NCI-H1930 (cell line): ENCODE measurements at places on chromosomes 13 and 19.
A peak's percentile ranks its signal among the peaks of the same experiment; 100 is the strongest.

DNA sequence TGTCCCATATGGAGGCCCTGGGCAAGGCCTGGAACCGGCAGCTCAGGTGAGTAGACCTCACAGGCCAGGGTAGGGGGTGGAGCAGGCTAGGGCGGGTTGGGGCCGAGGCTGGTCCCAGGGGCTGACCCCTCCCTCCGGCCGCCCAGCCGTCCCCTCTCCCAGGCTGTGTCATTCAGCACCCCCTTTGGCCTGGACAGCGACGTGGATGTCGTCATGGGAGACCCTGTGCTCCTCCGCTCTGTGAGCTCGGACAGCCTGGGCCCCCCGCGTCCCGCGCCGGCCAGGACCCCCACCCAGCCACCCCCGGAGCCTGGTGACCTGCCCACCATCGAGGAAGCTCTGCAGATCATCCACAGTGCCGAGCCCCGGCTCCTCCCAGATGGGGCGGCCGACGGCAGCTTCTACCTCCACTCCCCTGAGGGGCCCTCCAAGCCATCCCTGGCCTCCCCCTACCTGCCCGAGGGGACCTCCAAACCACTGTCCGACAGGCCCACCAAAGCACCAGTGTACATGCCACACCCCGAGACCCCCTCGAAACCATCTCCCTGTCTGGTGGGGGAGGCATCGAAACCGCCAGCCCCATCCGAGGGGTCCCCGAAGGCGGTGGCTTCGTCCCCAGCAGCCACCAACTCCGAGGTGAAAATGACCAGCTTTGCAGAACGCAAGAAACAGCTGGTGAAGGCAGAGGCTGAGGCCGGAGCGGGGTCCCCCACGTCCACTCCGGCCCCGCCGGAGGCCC lies 16.0 kb downstream of the CAMSAP3 start:
- DNase-seq: no peak

- DNase-seq: peak; percentile 34
Measured at GRCh38 chr19:12757544-12758274, 6.1 kb downstream of the BEST2 start.

DNA sequence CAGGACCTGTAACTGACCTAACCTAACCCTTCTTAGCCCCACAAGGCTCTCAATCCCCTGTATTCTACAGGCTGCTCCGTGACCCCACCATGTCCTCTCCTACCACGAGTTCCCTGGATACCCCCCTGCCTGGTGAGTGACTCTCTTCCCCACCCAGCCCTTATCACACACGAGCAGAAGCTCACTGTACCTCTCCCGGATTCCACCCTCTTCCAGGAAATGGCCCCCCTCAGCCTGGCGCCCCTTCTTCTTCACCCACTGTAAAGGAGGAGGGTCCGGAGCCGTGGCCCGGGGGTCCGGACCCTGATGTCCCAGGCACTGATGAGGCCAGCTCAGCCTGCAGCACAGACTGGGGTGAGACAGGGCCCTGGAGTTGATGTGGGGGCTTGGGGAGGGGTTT lies 1.3 kb downstream of the NR1H2 start:
- no peak for DNase-seq

- no peak for DNase-seq
Measured at GRCh38 chr13:40792284-40793051, 3.1 kb downstream of the SLC25A15 start.

- no peak for DNase-seq
Measured at GRCh38 chr19:30379841-30380610, 7.8 kb downstream of the ZNF536 start.

DNA sequence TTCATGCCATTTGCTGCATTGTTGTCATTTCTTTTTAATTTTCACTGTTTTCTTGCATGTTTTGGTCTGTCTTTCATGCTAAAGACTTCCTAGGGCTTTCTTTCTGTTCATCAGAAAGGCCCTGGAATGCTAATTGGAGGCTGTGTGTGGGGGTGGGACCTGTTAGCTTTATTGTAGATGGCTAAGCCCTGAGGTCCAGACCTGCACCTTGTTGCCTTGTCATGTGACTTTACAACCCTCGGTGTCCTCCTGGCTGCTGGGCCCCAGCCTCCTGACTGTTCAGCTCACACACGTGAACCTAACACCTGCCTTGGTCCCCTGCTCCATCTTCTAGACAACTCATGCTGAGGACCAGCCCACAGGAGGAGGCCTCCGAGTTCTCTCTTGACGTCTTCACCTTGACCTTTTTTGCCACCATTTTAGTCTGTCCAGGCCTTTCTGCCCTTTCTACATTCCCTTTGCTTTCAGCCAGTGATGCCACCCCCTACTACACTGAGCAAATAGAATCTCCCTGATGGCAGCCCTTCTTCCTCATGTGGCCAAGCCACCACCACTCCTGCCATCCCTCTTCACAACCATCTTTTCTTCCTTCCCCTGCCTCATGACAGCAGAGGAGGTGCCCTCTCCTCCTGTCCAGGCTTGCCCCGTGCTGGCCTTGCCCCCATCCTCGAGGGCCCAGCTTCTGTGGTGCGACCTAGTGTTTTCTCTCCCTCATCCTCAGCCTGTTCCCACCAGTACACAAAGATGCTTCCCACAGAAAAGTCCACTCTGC lies 41.4 kb upstream of the GPI start:
- no peak for DNase-seq

- DNase-seq: no peak
Measured at GRCh38 chr13:29561918-29562317, 33.6 kb downstream of the SLC7A1 start.

- DNase-seq: no peak
Measured at GRCh38 chr13:84430446-84430845, 548.2 kb upstream of the SLITRK1 start.

DNA sequence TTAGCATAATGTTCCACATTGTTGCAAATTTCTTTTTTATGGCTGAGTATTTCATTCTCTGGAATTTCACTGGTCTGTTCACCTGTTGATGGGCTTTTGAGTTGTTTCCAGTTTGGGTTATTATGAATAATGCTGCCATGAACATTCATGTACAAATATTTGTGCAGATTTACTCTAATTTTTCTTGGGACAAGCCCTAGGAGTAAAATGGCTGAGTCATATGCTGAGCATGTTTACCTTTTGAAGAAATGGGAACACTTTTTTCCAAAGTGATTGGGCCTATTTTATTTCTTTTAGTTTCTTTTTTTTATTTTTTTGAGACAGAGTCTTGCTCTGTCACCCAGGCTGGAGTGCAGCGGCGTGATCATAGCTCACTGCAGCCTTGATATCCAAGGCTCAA lies 4.7 kb upstream of the FBL start:
- no peak for DNase-seq

- DNase-seq: no peak
Measured at GRCh38 chr13:21175656-21176214, 617 bp downstream of the SKA3 start.

DNA sequence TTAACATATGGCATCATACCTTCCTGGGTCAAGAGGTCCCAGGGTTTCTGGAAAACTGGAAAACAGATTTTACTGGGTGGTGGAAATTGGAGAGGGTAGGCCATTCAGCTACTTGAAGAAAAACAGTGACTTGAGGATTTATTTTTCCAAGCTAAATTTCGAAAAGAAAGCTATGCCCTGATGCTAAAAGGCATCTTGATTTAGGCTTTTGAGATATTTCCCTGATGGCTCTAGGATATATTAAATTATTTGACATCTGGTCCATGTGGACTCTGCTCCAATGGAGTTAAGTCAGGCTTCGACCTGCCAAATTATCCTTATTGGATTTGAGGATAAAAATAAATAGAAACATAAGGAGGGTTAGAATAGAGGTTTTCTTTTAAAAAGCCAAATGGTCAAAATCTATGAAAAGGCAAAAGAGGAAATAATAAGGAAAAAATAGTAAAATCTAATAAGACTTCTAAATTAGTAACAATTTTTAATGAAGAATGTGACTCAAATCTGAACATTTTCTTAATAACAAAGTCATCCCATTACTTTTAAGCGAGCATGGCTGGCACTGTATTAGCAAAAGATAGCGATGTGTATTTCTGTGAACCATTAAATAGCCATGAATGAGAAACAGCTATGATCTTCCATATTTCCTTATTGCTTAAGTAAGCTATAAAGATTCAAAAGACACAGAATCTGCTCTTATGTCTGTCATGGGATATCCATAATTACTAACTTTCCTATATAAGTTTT lies 190.0 kb upstream of the MIR17HG start:
- DNase-seq: no peak

- DNase-seq: no peak
Measured at GRCh38 chr13:53238261-53238660, 209.6 kb downstream of the OLFM4 start.

GRCh38 chr13:113179374-113180230 lies 21.2 kb downstream of the PROZ start:
- DNase-seq: no peak

DNA sequence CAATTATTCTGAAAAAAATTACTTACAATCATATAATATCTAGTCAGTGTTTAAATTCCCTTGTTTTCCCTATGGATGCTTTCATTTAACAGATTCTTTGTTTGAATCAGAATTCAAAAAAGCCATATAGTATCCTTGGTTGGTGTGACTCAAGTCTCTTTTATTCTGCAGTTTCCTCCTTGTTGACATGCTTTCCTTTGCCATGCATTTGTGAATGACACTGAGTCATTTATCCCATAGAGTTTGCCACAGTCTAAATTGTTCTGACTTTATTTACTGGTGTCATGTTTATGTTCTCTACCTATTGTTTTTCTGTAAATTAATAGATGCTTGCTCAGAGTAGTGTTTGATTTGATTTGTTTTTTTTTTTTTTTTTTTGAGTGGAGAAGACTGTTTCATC lies 893.8 kb upstream of the SLC10A2 start:
- no peak for DNase-seq

DNA sequence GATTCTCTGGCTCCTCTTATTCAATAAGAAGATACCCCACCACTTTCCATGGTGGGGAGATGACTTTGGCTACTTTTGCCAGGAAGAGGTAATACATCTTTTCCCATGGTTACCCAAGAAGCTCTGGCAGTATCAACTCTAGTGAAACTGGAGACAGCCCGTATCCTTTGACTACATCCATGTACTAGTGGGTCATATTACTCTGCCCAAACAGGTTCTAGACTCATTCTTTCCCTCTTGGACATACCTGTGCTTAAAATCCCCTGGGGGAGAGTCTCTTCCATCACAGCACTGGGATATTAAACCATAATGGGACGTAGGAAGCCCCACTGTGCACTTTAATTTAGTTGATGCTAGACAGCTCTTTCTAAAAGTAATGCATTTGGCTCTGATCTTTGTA lies 144.7 kb upstream of the KLF12 start:
- no peak for DNase-seq

DNA sequence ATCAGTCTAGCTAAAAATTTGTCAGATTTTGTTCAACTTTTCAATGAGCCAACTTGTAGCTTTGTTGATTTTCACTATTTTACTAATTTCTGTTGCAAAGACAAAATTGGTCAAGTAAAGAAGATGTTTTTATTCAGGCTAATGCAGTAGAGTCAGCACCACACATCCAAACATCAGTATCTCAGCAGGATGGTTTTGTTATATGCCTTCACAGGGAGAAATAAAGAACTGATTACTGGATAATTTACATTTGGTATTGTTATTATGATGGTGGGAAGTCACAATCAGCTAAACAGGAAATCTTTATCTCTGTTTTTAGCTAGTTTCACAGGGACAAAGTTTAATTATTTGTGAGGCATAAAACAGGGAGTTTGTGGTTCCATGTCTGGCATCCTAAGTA lies 713.4 kb downstream of the SLITRK5 start:
- no peak for DNase-seq

DNA sequence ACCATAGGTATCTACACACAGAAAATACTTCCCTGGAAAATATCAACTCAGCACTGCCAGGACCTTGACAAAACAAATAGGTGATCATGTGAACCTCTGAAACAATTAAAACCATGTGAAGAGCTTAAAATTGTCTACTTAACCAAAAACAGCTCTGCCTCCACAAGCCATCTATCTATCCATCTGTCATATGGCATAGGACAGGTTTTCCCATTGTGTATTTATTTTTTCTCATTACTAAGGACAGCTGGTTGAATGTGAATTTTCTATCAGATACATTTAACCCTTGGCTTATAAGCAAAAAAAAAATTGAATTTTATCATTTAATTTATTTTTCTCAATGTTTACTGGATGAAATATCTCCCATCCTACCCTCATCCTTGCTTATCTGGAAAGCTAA lies 279.5 kb downstream of the PCDH9 start:
- no peak for DNase-seq

DNA sequence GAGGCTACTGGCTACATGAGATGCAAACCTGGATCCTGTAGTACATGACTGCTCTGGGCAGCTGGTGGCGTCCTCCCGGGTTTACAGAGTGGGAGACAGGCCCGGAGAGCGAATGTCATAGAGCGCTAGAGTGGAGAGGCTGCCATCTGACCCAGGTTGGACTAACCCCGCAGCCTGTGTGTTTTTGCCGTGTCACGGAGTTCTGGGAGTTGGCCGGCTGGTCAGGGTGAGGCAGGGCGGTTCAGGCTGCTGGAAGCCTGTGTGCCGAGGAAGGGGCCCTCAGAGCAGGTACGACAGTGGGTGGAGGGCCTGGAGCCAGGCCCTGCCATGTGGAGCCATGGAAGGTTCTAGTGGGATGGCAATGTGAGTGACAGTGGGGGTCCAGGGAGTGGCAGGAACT lies 12.5 kb downstream of the CRTC1 start:
- no peak for DNase-seq

GRCh38 chr19:46903458-46903857 lies 42.7 kb downstream of the ARHGAP35 start:
- DNase-seq: no peak
